NCI-H345 (cell line): ENCODE measurements at places on chromosomes 12 and 14.
A peak's percentile ranks its signal among the peaks of the same experiment; 100 is the strongest.

DNA sequence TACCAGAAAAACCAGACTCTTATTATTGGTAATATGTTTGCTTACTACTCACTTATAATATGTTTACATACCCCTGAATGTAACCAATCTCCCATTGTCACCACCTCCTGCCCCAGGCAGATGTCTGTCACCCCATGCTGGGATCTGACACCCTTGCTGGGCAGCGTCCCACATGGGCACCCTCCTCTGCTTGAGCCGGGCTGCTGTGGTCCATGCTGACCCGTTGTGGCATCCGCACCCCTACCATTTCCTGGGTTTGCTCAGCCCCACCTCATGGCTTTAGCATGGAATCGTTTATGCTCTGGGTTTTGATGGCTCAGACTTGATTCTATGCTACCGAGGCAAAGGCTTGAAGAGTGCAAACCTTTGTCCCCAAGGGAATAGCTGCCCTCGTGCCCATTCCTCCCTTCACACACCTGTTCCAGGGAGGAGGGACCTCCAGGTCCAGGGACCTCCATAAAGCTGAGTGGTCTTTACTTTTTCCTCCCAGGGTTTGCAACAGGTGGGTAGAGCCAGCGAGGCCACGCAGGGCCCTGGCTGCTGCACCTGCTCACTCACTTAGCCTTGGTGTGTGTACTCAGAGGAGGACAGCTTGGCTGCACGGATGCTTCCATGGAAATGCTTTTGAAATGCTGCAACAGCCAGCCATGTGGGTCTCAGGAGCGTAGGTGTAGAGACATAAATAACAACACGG, 68.7 kb downstream of the PRMT8 start:
- DNase-seq, result peak; percentile 85

DNA sequence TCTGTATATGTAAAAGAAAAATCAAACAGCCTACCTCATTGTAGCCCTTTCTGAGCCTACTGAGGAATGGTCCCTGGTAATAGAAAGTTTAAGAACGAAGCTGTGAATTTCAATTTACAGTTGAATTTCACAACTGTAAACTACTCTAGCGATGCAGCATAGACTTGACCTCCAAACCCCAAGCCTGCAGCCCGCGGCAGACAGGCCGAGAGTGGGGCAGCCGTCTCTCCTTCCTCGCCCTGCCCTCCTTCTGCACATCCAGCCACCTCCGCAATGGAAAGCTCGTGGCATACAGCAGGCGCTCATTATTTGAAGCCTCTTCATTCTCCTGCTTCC, 15.3 kb downstream of the RNASE2 start:
- no peak for DNase-seq

GRCh38 chr12:26172539-26172938, 22.8 kb upstream of the SSPN start:
- no peak for DNase-seq

DNA sequence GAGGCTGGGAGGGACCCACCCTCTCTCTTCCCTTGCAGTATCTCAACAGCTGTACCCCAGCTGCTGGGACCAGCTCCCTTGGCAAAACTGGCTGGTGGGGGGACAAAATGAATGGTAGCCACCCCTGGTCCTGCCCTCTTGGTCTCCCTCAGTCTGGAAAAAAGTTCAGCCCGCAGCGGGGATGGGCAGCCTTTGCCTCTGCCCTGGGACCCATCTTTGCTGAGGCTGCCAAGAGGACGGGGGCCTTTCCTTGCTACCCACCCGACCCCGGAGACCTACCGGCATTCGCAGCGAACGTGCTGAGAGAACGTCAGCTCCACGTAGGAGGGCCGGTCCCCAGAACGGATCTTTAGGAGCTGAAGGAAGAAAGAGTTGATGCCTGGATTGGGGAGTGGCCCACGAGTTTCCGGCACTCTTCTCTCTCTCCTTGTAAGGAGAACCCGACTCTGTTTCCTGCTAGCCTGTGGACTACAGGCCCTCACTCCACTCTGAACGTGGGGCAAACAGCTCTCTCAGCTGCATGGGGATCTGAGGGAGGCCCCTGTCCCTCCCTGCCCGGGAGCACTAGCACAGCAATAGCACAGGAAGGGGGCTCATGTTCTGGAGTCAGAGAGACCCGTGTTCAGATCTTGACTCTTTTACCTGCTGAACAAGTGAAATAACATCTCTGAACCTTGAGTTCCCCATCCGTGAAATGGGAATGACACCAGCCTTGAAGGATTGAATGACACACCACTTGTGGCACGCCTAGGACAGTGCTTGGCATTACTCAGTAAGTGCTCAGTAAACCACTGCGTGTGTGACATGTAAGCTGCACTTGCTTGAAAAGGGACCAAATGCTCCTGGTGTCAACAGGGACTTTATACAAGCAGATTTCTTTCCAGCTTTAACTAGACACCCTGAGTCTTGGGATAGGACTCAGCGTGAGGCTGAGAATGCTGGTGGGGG, 6.9 kb downstream of the PGF start:
- no peak for DNase-seq

DNA sequence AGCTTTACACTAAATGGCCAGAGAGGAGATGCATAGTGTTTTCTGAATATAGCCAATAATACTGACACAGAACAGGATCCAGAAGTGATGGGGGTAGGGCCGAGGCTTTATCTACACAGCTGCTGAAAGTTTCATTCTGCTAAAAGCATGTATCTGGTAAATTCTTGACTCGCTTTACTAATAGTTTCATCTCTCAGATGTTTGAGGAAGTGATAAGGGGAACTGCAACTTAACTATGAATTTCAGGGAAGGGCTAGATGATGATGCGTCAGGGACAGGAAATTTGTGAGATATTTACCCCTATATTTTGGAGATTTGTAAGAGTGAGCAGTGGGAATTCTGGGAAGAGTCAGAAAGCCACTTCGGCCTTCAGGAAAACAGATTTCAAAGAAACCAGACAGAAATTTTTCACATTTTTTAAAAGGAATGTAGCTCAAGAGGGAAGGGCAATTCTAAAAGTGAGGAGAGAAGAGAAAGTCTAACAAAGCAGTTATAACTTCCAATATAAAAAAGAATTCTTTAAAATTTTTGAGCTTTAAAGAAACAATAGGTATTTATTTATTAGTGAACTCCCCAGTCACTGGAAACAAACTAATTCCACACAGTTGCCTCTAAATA, 243.1 kb downstream of the BCAT1 start:
- no peak for DNase-seq

GRCh38 chr14:71166180-71166837, 259.1 kb downstream of the PCNX1 start:
- DNase-seq, result no peak

DNA sequence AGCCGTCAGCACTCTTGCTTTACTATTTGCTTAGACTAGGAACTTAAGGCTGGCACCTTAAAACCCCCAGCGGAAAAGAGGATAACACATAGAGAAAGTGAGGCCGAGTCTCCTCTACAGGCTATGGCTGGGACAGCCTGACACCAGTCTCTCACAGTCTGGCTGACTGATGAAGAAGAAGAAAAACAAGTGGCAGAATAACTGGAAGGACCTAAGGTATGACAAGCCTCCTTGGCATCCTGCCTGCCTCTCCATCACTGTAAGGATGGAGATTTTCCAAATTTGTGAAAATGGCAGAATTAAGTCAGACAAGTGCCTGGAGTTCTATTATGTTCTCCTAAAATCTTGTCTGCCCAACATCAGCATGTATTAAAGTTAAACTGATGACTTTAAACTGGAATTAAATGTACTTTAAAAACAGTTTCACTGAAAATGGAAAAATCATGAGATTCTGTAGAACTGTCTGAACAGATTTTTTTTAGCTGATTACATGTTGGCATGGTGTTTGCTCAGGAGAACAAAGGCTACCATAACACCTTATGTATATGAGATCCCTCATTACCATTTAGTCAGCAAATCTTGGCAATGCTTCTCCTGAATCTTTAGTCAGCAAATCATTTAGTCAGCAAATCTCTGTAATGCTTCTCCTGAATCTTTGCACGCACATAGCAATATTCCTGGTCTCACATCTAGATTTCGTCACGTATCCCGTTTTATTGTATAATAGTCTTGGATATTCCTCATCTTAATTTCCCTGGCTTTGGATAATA, 140.3 kb upstream of the AEBP2 start:
- DNase-seq, result no peak
